Renal pelvis (tissue), 12 donors: ENCODE measurements at places on chromosomes 6 and 20. TPM values are rescaled to one million over a fixed set of nuclear protein-coding genes. Genes with fewer than 3 reads are reported as not detected.

DNA sequence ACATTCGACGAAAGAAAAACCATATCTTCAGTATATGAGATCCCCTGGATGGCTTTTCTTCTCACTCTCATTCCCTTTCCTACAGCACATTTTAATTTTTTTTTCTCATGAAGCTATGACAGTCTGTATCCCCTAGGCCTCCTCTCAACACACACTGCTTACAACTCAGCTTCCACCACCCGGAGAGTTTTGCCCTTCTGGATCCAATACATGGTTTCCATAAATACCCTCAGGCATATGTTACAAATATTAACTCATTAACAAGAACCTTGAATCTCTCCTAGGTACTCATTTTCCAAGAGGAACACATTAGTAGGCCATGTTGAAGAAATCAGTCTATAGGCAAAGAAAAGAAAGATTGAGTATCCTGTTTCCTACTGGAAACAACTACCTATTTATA, 44.0 kb downstream of the PAK5 start:
- DNase-seq = no peak

GRCh38 chr6:3805448-3806123, 43.6 kb upstream of the FAM50B start:
- no peak for DNase-seq

DNA sequence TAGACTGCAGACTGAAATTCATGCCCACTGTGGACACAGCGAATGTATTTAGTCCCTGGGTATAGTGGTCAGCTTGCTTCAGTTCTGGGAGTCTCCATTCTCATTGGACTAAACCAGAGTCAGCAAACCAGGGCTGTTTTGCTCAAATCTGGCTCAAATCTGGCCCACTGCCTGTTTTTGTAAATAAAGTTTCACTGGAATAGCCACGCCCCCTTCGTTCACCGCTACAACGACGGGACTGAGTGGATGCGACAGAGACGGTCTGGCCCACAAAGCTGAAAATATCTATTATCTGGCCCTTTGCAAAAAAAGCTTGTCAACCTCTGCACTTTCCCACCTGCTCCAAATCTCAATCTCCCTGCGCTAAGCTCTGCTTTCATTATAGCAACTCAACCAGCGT, 135.4 kb downstream of the BMP7 start:
- no peak for DNase-seq

DNA sequence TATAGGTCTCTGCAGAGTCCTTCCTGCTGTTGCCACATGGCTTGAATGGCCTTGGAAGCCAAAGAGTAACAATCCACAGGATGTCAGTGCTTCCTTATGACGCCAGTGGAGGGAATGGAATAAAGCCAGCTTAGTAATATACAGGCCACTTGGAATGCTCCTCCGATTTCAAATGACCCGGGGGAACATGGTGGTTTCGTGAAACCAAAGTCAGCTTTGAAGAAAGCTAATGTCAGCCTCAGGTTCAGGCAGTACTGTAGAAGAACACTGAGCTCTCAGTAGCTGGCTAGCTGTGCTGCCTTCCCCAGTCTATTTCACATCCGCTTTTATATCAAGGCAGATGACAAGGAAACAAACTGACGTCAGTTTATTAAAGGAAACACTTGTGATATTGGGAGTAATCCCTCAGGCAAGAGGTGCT, 189.1 kb downstream of the DTNBP1 start:
- DNase-seq = no peak

PRRC2A gene
- 210 TPM for polyA plus RNA-seq
